ENCODE measurements at places on chromosomes 5 and 9.

GRCh38 chr9:94855903-94856302 is 129.4 kb downstream of the AOPEP start:
- no peak for DNase-seq

GRCh38 chr5:129459777-129460671 is at the start of gene ADAMTS19:
Gene ADAMTS19 (plus strand): TSS chr5:129460298. CDS start chr5:129460392, 94 bp downstream.
- DNase-seq: peak; percentile 11

DNA sequence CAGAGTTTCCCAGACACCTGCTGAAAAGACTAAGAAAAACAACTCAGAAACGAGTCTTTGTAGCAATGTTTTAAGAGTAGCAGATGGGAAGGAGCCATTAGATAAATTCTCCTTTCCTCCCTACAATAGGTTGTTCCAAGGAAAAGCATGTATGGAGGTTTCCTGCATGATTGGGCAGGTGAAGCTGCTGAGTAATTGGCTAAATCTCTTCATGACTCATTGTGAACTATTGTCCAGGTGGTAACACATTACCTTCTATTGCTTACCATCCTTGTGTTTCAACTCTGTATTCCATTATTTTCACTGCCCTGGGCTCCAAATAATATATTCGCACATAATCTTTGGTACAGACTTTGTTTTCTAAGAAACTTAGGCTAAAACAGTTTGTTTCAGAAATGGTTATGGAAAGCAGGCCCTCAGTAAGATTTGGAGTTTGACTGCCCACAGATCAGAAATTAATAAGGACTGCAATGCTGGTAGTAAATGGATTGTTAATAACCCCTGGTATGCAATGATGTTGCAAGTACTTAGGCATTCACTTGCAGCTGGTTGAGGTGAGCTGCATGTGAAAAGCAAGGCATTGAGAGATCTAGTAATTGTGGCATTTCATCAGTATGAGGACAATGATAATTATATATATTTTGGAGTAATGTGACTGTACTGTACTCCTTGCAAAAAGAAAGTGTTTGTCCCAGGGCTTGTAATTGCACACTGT is 281.4 kb upstream of the VLDLR start:
- DNase-seq: no peak

- DNase-seq: no peak
These were observed 23.6 kb upstream of the LRRTM2 start for GRCh38 chr5:138898742-138899141.

GRCh38 chr9:17648516-17648915 is 69.7 kb downstream of the SH3GL2 start:
- DNase-seq: no peak

GRCh38 chr5:62149879-62150278 is 156.1 kb upstream of the KIF2A start:
- DNase-seq: no peak

DNA sequence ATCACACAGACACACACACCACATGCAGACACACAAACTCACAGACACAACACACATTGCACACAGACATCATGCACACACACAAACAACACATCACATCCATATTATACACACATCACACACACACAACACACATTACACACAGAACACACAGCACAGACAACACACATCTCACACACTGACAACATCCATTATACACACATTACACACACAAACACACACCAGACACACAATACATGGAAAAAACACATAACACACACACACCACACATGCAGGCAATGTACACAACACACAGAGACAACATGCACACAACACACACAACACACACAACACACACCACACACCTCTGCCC is 4.8 kb upstream of the CCDC187 start:
- no peak for DNase-seq

DNA sequence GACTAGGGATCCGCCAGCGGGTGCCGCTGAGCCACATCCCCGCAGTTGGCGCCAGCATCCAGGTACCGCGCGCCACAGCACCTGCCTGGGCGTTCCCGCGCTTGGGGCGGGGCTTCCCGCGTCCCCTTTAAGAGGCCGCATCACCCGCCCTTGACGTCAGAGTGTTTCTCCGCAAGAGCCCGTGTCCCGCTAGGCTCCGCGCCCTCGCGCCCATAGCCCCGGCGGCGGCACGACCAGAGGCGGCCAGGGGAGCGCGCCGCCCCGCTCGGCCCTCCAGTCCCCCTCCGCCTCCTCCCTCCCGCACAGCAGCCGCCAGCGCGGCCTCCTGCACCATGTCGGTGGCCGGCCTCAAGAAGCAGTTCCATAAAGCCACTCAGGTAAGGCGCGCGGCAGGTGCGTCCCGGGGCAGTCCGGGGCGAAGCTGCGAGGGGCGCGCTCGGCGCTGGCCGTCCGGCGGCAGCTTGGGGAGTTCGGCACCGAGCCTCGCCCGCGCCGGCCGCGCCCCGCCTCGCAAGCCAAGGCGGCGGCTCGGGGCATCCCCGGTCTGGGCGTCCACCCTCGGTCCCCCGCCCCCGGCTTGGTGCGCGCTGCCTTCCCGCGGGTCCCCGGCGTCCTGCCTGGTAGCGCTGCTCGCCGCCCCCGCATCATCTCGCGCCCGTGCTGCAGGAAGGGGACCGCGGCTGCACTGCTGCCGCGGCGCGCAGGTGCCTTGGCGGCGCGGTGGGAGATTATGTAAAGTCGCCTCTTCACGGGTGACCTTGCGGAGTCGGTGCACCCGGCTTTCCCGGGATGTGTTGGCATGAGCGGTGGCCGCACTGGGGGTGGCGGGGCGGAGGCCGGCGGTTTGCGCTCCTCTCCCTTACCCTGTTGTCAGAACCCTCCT is at the start of gene SH3GL2:
Gene SH3GL2, plus strand, starts transcription at position 156 of the 883 bp plus-strand sequence.
- peak; percentile 34 for DNase-seq

GRCh38 chr5:139272471-139273321 is 20.8 kb upstream of the MATR3 start:
- DNase-seq: peak; percentile 42

DNA sequence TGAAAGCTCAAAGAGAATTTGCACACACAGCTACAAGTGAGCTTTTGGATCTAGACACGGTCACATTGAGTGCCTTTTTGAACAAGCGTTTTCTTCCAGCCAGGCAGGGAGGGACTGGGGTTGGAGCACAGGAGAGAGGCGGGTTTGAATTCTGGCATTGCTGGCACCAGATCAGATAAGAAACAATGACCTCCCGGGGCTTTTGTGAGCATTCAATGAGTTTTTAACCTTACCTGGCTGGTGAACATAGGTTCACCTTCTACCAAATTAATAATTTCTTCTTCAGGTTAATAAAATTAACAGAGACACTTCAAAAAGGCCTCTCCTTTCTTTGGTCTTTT is 312.9 kb upstream of the MSX2 start:
- no peak for DNase-seq

GRCh38 chr9:26604076-26604662 is 288.4 kb downstream of the CAAP1 start:
- DNase-seq: no peak
